ENCODE measurements at places on chromosomes 6 and 20. TPM values are rescaled to one million over a fixed set of nuclear protein-coding genes. Genes with fewer than 3 reads are reported as not detected.
A peak's percentile ranks its signal among the peaks of the same experiment; 100 is the strongest.

DNA sequence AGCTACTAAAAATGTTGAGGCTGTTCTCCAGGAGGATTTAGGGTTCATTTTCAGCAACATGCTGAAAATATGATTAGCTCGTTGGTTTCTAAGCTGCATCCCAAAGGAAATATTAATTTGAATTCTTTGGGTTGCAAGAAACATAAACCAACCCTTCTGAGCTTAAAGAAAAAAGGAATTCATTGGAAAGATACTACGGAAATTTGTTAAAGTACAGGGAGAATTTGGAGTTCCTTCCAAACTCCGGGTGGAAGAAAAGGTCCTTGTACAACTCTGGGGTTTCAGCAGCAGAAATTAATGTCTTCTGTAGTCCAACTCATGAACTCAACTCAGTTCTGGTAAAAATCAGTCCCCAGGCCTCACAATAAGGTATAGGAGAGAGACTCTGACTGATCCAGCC lies 712.9 kb downstream of the UTRN start:
- no peak for DNase-seq

DNA sequence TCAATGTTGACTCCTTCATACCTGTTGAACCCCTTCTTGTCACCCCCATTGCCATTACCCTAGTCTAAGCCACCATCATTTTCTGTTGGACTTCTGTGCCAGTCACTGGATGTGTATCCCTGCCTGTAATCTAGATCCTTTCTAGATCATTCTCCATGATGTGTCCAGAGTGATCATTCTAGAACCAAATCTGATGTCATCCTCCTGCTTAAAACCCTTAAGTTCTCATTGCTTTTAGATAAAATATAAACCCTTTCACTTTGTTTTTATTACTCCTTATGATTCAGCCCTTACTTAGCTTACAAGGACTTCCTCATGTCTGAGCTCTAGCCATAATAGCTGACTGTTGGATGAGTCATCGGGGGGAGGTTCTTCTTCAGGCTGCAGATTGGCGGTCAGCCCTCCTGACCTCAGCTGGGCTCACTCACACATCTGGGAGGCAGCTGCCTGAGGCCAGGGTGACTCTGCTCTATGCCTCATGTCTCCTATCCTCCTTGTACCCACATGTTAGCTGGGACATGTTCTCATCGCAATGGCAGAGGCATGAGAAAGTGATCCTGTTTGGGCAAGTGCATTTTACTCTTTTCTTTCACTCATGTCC lies 287.6 kb downstream of the ESR1 start:
- DNase-seq: peak; percentile 82

The ADGRF4 gene
- 0.09 TPM for polyA plus RNA-seq

- no peak for DNase-seq
Observed at GRCh38 chr6:52532457-52532856, 44.4 kb downstream of the TRAM2 start.

DNA sequence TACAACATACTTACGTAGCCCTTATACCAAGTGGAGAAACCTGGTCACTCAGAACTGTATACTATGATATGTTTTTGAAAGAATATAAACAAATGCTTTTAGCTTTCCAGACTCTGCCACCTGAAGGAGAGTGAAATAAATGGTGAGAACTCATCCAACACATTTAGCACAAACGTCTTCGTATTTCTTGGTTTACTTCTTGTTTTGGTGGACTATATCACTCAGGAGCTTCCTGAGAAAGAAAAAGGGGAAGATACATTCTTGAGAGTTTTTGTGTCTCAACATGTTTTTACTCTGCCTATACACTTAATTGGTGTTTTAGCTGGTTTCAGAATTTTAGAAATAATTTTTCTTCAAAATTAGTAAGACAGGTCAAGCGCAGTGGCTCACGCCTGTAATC lies 19.4 kb upstream of the CTAGE9 start:
- no peak for DNase-seq

GRCh38 chr20:51480507-51481270 lies 61.8 kb downstream of the NFATC2 start:
- DNase-seq: no peak

The ULBP2 gene
- 1.1 TPM for polyA plus RNA-seq

GRCh38 chr6:151757506-151757955 lies 50.0 kb upstream of the ESR1 start:
- DNase-seq: no peak

GRCh38 chr20:13284830-13285229 lies 63.8 kb downstream of the ISM1 start:
- no peak for DNase-seq

- no peak for DNase-seq
Observed at GRCh38 chr6:132235596-132236280, 165.5 kb downstream of the MOXD1 start.

The LINC00237 gene
- polyA plus RNA-seq: not detected

The DYNLT2 gene
- 1.2 TPM for polyA plus RNA-seq

DNA sequence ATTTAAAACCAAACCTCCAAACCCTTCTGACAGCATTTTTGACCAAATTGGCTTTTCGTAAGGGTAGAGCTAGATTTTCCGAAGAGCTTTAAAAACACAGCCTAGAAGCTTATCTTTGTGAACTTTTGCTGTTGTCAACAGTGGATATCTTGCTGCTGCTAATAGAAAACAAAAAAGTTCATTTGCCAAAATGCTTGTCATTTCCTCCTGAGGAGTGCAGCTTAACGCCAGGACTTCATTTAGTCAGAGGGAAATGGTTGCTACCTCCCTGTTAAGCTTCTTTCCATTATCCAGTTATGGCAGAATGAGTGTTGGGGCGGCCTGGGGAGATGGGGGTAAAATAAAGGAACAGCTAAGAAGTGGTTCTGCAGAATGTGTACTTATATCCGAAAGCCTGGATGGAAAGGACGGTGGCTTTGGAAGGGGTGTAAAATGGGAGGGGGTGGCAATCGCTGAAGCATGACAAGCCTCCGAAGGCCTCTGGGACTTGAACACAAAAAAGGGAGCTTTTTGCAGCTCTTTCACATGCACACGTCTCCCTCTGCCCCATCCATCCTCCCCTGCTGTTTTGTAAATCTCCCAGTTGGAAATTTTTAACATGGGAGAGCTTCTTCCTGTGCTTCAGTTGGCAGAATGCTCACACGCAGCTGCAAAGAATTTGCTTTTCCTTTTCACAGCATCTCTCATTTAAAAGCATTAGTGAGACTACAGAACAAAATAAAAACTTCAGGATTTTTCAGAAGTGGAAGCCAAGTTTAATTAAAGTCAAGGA lies 22.5 kb downstream of the JARID2 start:
- no peak for DNase-seq

The TTBK1 gene
- polyA plus RNA-seq: 0.29 TPM

The SLC35B2 gene
- polyA plus RNA-seq: 15.8 TPM

- DNase-seq: no peak
Observed at GRCh38 chr6:25659633-25660368, 7.8 kb downstream of the SCGN start.

- no peak for DNase-seq
Observed at GRCh38 chr20:45852326-45852725, 4.9 kb downstream of the ACOT8 start.

Data from right cardiac atrium (tissue), 5 donors.